ENCODE measurements at places on chromosomes 7 and 10.

DNA sequence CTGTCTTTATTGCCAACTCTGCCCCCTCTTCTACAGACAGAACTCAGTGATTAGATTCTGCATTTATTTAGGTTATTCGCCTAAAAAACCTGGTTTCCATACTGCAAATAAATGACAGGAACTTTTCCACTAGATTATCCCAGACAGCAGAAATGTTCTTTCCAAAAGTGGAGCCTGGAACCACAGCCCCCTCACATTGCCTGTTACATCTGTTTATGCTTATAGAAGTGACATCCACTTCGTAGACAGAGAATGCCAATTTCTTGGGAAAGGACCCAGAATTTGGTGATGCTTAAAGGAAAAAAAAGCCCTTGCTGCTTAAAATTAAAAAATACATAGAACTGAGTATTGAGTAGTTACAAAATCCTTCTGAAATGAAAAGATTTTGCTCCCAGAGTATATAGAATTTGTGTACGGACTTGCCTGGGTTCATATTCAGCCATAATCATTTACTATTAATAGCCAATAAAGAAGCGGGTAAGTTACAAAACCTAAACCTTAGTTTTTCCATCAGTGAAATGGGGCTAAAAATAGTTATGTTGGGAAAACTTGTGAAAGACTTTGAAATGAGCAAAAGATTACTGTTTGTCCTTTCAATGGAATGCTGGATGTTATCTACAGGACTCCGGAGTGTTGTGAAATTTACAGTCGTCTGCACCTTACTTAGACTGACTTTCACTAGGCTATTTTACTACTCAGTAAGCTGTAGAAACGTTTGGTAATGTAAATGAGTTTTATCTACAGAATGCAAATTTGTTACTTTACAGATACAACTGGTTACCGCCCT is 1.1 kb upstream of the PPP1R9A start:
- no peak for DNase-seq

GRCh38 chr10:115696747-115697146 is 576.3 kb downstream of the GFRA1 start:
- no peak for DNase-seq

DNA sequence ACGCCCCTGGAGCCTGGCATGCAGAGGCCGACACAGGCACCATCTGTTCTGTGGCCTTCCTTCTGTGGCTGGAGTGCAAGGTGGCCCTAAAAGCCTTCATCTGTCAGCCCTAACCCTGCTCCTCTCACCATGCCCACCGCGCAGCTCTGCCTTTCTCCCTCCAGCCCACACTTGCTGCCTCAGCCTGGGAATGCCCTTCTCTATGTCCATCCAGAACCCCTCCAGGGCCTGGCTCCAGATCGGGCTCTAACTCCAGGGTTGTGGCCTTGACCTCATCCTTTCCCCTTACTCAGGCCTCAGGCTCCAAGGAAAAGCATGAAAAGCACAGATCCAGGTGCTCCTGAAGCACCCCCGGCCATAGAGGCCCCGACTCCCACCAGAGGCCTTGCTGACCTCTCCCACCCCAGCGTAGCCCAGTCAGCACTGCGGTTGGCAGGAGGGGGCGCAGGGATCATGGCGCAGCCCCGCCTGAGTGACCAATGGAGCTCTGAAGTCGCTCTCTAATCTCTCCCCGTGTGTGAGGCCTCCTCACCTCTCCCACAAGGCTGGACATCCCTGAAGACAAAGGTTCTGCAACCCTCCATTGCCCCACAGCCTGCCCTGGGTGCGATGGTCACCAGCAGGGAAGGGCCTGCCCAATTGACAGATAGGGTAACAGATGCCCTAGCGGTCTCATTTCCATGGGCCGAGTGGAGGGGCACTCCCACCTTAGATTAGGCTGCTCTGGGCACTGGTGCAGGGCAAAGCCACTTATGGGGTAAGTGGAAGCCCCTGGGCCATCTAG is 9.2 kb downstream of the ZCCHC24 start:
- DNase-seq = no peak

DNA sequence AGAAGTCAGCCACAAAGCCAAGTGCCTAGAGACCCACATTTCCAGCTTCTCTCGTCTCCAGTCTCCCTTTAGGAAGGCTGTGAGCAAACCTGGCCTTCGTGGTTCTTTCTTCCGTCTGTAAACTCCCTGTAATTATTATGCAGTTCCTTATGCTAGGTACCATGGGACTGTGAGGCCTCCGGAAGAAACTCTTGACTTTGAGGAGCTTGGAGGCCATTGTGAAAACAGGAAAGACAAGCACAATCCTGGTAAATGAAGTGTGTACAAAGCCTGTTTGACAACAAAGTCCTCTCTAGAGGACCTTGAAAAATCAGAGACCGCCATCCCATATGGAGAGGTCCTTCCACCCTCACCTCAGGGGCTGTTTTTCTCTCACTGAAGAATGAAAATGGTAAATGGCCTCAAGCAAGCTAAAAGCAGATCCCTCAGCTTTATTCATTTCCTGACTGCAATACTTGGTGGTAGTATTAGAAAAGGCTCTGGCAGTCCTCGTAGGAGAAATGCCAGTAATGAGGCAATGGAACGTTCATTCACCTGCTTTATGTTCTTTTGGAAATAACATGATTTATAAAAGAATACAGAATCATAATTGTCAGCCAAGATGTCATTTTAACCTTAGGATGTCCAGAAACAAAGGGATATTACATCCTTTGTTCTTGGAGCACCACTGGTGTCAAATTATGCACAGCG is 926.4 kb downstream of the LRMDA start:
- DNase-seq = no peak

- DNase-seq = no peak
Observed at GRCh38 chr10:13066527-13066926, 33.4 kb upstream of the OPTN start.

GRCh38 chr10:59735296-59735695 is 18.0 kb downstream of the MRLN start:
- no peak for DNase-seq

DNA sequence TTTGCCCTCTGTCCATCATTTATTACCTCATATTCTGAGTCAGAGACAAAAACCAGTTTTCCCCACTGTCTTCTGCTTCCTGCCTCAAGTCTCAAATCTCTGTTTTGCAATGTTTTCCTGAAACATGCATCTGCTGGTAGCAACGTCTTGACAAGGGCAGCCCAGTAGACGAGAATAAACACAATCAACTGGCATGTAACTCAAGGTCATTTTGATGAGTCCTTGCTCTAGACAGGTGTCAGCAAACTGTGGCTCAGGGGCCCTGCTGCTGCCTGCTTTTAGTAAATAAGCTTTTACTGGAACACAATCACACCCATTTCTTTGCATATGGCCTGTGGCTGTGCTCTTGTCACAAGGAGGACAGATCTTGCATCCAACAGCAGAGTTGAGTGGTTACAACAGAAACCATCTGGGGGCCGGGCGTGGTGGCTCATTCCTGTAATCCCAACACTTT is 59.8 kb downstream of the ITIH5 start:
- DNase-seq = peak; percentile 25

GRCh38 chr10:62657244-62657835 is 147.2 kb upstream of the ADO start:
- DNase-seq = no peak

- DNase-seq = no peak
Observed at GRCh38 chr10:85641479-85642009, 725.1 kb downstream of the GRID1 start.

DNA sequence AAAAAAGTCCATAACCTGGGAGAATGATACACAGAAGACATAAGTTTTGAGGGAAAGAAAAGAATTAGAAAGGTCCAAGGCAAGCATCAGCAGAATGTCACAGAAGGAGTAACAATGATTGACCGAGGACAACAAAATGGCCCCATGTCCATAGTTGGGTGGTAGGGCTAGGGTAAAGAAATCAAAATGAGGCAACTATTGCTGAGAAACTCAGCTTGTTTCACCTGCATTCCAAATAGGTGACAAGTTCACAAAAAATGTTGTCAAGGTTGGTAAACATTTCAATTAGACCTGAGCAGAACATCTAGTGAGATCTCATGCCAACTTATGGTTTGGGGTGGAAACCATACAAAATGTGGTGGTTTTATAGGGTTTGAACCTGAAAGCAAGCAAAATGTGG is 22.8 kb upstream of the DLX6 start:
- peak; percentile 20 for DNase-seq

DNA sequence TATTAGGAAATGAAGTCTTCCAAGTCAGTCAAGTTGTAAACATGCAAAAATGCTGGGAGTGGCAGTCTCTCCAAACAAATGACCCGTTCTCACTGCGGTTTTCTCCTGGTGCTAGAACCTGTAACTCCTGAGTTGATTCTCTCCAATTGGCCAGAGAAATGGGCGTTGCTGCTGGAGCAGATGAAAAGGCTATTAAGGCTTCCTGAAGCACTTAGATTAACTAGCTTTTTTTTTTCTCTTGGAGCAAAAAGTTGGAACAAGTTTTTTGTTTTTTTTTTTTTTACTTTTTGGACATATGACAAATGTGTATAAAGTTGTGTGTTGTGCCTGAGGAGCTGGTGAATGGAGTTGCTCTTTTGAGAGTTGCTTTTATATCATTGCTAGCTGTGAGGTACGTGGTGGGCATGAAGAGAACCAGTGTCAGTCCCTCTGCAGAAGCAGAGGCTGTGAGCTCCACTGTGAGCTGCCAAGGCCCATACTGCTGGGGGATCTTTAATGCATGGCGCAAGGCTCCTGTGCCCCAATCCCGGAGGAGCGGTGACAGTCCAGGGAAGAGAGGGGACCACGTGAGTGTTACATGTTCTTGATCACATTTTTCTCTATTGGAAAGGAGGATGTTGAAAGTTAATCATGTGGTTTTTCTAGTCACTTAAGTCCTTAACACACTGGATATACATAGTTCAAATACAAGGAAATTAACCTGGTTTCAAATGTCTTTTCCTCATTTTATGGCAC is 393.6 kb upstream of the GALNT17 start:
- DNase-seq = peak; percentile 68

DNA sequence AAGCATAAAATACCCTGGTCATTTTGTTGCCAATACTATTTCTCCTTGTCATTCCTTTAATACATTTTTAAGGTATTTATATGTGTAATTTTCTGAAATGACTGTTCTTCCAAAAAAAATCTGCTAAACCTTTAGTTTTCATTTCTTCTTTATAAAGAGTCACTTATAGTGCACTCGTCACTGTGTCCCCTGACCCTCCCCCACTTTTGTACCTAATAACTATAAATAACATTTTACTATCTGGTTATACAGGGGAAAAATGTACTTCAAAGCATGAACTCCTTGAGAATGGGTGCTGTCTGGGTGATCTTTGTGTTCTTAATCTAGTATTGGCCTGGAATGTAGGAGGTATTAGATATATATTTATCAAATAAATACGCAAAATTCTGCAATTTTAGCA is 31.1 kb downstream of the RTKN2 start:
- DNase-seq = no peak

DNA sequence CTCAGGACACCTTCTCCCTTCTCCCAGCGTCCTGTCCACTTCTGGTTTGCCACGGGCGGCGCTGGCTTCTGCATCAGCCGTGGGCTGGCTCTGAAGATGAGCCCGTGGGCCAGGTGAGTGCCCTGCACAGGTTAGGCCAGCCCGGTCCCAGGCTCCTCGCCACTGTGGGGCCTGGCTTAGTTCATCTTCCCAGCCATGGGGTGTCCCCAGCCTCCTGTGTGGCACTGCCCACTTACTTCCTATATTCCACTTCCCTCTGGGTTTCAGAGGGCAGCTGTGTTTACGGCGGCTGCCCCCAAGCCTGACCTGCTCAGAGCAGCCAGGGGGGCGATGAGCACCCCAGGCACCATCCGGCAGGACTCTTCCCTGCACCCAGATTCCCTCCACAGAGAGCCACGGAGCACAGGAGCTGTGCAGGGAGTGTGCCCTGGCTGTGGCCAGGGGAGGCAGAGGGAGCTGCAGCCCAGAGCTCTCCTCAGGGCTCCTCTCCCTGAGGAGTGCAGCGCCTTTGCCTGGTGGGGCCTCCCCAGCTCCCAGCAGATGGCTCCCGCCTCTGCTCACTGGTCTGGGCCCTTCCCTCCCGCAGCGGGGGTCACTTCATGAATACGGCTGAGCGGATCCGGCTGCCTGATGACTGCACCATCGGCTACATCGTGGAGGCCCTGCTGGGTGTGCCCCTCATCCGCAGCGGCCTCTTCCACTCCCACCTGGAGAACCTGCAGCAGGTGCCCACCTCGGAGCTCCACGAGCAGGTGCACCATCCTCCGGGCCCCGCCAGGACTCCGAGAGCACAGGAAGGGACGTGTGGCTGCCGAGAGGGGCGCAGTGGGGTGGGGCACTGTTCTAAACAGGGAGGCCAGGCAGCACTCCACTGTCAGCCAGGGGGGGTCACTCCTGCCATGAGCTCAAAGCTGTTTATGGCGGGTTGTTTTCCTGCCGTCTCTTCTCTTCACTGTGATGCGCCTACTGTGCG is 6.4 kb downstream of the LFNG start:
- no peak for DNase-seq

GRCh38 chr10:23459308-23459939 is 20.5 kb downstream of the OTUD1 start:
- DNase-seq = no peak

- DNase-seq = no peak
Observed at GRCh38 chr10:98340940-98341310, 72.9 kb upstream of the LOXL4 start.

GRCh38 chr7:8923164-8923806 is 489.9 kb downstream of the NXPH1 start:
- DNase-seq = no peak

DNA sequence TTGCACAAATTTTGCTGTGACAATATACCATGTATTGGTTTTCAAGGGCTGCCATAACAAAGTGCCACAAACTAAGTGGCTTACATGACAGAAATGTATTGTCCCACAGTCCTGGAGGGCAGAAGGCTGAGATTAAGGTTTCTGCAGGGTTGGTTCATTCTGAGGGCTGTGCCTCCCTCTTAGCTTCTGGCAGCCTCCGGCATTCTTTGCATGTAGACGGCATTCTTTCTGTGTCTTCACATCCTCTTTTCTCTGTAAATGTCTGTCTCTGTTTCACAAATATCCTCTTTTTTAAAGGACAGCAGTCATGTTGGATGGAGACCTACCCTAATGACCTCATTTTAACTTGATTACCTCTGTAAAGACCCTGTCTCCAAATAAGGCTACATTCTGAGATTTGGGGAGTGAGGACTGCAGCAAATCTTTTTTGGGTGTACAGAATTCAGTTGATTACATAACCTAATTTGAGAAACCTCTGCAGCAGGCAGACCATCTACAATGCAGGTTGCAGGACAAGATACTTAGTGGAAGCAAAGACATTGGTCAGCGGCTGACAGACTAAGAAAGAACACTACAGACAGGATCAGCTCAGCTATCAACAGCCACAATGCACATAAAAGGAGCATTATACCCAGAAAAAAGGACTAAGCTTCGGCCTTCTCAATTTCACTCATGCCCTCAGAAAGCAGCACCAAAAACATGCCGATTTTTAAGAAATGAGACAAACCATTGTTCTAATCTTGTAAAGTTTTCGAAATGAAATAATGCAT is 84.6 kb upstream of the FAM3C start:
- DNase-seq = no peak

GRCh38 chr7:30329716-30330115 is 45.3 kb downstream of the ZNRF2 start:
- no peak for DNase-seq

GRCh38 chr7:119197172-119197876 is 972.8 kb downstream of the ANKRD7 start:
- no peak for DNase-seq

GRCh38 chr10:98226508-98227144 is 41.4 kb downstream of the LOXL4 start:
- DNase-seq = no peak

- no peak for DNase-seq
Observed at GRCh38 chr10:51789118-51789517, 89.7 kb upstream of the CSTF2T start.

All from RWPE1 (cell line).